ENCODE measurements at places on chromosomes 4 and X. TPM values are rescaled to one million over a fixed set of nuclear protein-coding genes. Genes with fewer than 3 reads are reported as not detected.

The ATG4A gene
- 18.8 TPM for total RNA-seq

DNA sequence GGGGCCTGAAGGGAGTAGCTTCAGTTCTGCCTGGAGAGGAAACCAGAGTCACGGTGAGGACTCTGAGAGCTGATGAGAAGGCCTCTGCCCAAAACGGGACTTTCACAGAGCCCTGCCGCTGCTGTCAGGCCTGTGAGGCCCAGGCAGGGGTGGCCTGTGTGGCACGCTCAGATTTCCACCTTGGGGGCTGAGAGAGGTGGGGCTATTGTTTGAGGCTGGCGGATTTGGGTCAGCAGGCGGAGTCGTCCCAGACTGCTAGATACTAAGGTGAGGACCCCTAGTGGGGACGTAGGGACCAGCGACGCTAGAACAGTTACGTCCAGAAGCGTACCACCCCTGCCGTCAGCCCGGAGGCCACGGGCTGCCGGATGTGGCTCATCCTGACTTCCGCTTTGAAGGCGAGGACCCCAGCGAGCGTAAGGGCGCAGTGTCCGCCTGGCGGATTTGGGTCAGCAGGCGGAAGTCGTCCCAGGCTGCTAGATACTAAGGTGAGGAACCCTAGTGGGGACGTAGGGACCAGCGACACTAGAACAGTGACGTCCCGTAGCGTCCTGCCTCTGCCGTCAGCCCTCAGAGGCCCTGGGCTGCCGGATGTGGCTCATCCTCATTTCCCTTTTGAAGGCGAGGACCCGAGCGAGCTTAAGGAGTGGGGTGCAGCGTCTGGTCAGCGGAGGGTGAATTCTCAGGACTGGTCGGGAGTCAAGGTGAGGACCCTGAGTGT is at the start of gene MAGEB1:
TSS of gene MAGEB1 (plus strand) at position 378 of the 721 bp plus-strand sequence. CDS start 3,348 bp downstream, outside the sequence.
- H3K4me3 ChIP-seq, result no peak within 1 kb of the TSS
- no peaks in the 10 kb centered on the region for H3K4me1 ChIP-seq
- H3K27ac ChIP-seq, result no peak within 1 kb of the TSS
- H3K36me3 ChIP-seq, result no peaks in the 10 kb centered on the region
- DNase-seq, result no peak

- peaks cover 11% of the 10 kb centered on the region for H3K4me1 ChIP-seq
- no peaks in the 10 kb centered on the region for H3K36me3 ChIP-seq
- H3K4me3 ChIP-seq, result peak overlapping the region; percentile 2
- DNase-seq, result no peak
Measured at GRCh38 chr4:38177641-38178391, 217.6 kb downstream of the PTTG2 start.

GRCh38 chrX:15755091-15755490 is 17.0 kb downstream of the CA5B start:
- H3K4me1 ChIP-seq, result peaks cover 20% of the 10 kb centered on the region
- DNase-seq, result no peak
- no peaks in the 10 kb centered on the region for H3K36me3 ChIP-seq
- no peaks in the 10 kb centered on the region for H3K27me3 ChIP-seq

The C4orf46 gene
- 7.3 TPM for total RNA-seq

DNA sequence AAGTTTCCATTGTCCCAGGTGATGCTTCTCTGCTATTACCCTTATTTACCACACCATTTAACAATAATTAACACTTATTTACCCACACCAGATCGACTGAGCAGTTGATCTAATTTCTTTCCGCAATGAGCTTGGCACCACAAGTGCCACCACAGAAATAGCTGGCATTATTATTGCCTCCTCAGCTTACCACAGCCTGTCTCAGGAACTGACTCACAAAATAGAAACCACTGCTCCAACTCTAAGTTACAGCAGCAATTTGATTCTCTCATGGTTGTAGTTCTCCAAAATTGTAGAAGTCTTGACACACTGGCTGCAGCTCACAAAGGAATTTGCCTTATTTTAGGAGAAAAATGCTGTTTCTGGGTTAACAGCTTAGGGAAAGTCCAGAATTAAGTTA is 22.5 kb downstream of the ZNF721 start:
- H3K27me3 ChIP-seq, result no peaks in the 10 kb centered on the region
- no peak overlapping the region for H3K27ac ChIP-seq
- no peaks in the 10 kb centered on the region for H3K36me3 ChIP-seq
- H3K4me3 ChIP-seq, result no peak overlapping the region

The SLC39A8 gene
- 12.1 TPM for total RNA-seq

- no peak overlapping the region for H3K27ac ChIP-seq
- H3K27me3 ChIP-seq, result no peaks in the 10 kb centered on the region
- no peak for DNase-seq
- H3K4me1 ChIP-seq, result no peaks in the 10 kb centered on the region
- no peaks in the 10 kb centered on the region for H3K36me3 ChIP-seq
Measured at GRCh38 chrX:134718105-134718965, 60.1 kb upstream of the PLAC1 start.

The PLP1 gene
- 1.7 TPM for total RNA-seq

- no peaks in the 10 kb centered on the region for H3K4me1 ChIP-seq
- H3K36me3 ChIP-seq, result no peaks in the 10 kb centered on the region
- no peak for DNase-seq
- no peak overlapping the region for H3K4me3 ChIP-seq
- H3K27ac ChIP-seq, result no peak overlapping the region
- no peaks in the 10 kb centered on the region for H3K27me3 ChIP-seq
Measured at GRCh38 chr4:4364486-4365208, 22.3 kb upstream of the NSG1 start.

DNA sequence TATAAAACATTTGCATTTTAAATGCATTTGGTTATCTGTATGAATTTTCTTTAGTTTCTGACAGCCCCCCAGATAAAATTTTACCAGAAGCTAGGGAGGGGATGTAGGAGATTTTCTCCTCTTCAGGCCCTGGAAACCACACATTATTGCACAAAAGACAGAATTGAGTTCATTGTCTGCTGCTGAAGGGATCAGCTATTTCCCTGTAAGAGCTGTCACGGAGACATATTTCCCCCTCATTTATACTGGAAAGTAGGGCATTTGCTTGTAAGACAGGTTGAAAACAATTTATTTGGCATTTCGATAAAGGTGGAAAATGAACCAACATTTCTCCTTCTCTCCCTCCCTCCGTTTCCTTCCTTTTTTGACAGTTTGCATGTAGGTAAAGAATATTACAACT is 241.3 kb upstream of the LCORL start:
- H3K36me3 ChIP-seq, result no peaks in the 10 kb centered on the region
- H3K27ac ChIP-seq, result no peak overlapping the region
- no peaks in the 10 kb centered on the region for H3K4me1 ChIP-seq
- H3K27me3 ChIP-seq, result no peaks in the 10 kb centered on the region
- DNase-seq, result no peak
- no peak overlapping the region for H3K4me3 ChIP-seq

- no peak overlapping the region for H3K27ac ChIP-seq
- H3K4me1 ChIP-seq, result no peaks in the 10 kb centered on the region
- peaks cover 10% of the 10 kb centered on the region for H3K36me3 ChIP-seq
- H3K4me3 ChIP-seq, result no peak overlapping the region
- no peak for DNase-seq
Measured at GRCh38 chr4:122930862-122931261, 8.5 kb upstream of the NUDT6 start.

GRCh38 chr4:154617820-154618317 is 5.4 kb upstream of the FGG start:
- H3K27ac ChIP-seq, result no peak overlapping the region
- H3K4me1 ChIP-seq, result no peaks in the 10 kb centered on the region
- H3K27me3 ChIP-seq, result no peaks in the 10 kb centered on the region
- no peaks in the 10 kb centered on the region for H3K36me3 ChIP-seq

- no peak overlapping the region for H3K4me3 ChIP-seq
- H3K4me1 ChIP-seq, result no peaks in the 10 kb centered on the region
- DNase-seq, result no peak
- no peaks in the 10 kb centered on the region for H3K27me3 ChIP-seq
- no peak overlapping the region for H3K27ac ChIP-seq
Measured at GRCh38 chr4:174111422-174111821, 172.0 kb downstream of the FBXO8 start.

- peak overlapping the region; percentile 42 for H3K4me3 ChIP-seq
- H3K36me3 ChIP-seq, result no peaks in the 10 kb centered on the region
- peaks cover 7% of the 10 kb centered on the region for H3K4me1 ChIP-seq
- H3K27me3 ChIP-seq, result no peaks in the 10 kb centered on the region
- DNase-seq, result no peak
Measured at GRCh38 chr4:139656614-139657486, 8.8 kb upstream of the MGST2 start.

The RHOH gene
- total RNA-seq, result 5.8 TPM

The TBC1D9 gene
- total RNA-seq, result 17.5 TPM

The PRRG1 gene
- 15.2 TPM for total RNA-seq

The SCARB2 gene
- total RNA-seq, result 165 TPM

DNA sequence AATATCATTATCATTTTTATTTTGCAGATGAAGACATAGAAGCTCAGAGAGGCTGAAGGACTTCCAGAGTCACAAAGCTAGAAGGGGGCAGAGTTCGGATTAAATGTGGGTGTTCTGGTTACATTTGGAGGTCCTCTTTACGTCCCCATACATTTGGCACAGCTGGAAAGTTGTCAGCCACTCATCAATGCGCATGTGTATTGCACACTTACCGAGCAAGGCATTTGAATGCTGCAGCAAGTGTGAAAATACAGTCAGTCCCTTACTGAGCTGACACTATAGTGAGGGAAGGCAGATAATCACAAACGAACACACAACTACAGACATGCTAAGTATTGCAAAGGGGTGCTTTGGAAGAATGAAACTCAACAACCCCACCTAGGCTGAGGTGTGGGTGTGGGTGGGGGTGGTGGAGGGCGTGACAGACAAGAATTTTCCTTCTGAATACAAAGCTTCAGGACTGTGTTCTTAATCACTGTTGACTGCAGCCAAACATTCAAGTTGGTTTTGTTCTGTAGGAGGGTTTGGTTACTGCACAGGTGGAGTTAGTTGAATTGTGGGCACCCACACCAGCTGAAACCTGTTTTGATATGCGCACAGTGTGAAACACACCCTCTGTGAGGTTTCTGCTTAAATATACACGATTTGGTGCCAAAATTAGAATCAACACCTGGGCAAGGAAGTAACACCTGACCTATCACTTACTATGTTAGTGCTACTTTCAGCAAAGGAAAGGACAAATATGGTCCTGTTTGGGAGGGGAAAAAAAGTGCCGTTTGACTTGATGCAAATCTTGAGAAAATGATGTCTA is 72.4 kb downstream of the COQ2 start:
- no peaks in the 10 kb centered on the region for H3K4me1 ChIP-seq
- no peak overlapping the region for H3K27ac ChIP-seq
- no peak overlapping the region for H3K4me3 ChIP-seq
- H3K36me3 ChIP-seq, result no peaks in the 10 kb centered on the region

DNA sequence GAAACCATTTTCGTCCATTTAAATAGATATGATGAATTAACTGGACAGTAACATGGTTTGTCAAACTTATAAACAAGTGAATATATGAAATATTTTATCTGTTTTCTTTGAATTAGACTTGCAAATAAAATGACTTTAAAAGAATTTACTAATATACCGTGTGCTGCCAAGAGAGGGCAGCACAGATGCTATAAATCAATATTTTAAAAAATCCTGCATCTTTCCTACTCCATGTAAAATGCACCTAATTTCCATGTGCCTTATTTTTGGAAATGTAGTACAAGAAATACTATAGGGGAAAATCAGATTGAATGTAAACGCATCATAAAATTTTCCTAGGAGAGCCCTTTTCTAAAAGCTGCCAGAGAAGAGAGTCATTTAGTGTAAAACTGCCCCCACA is 62.2 kb downstream of the PRKX start:
- H3K4me3 ChIP-seq, result no peak overlapping the region
- DNase-seq, result no peak

The CT47B1 gene
- not detected for total RNA-seq

DNA sequence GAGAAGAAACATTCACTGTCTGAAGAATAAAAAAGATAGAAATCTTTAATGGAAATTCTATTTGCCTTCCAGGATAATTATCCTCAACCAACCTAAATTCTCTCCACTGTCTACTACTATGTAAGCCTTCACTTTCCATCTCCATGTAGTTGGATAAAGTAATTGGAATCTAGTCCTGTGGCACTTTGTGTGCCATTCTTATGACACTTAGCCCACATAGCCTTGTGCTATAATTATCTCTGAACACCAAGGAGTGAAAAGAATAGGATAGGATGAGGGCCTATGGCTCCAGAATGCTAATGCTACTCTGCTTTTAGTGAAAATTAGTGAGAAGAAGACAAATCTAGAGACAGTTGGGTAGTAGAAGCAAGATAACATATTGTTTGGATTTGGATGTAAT is 20.2 kb downstream of the PRSS48 start:
- H3K27ac ChIP-seq, result no peak overlapping the region
- peaks cover 18% of the 10 kb centered on the region for H3K4me1 ChIP-seq
- H3K4me3 ChIP-seq, result no peak overlapping the region
- DNase-seq, result no peak

The P2RY10 gene
- total RNA-seq, result 2.5 TPM
